ENCODE measurements at places on chromosomes 2 and 18.
A peak's percentile ranks its signal among the peaks of the same experiment; 100 is the strongest.

GRCh38 chr2:26178746-26179436 is 6.0 kb downstream of the GAREM2 start:
- DNase-seq, result peak; percentile 17

GRCh38 chr2:61016392-61017002 is 1.0 kb upstream of the PEX13 start:
- peak; percentile 63 for DNase-seq

GRCh38 chr18:7224198-7224597 is 6.7 kb upstream of the LRRC30 start:
- no peak for DNase-seq

DNA sequence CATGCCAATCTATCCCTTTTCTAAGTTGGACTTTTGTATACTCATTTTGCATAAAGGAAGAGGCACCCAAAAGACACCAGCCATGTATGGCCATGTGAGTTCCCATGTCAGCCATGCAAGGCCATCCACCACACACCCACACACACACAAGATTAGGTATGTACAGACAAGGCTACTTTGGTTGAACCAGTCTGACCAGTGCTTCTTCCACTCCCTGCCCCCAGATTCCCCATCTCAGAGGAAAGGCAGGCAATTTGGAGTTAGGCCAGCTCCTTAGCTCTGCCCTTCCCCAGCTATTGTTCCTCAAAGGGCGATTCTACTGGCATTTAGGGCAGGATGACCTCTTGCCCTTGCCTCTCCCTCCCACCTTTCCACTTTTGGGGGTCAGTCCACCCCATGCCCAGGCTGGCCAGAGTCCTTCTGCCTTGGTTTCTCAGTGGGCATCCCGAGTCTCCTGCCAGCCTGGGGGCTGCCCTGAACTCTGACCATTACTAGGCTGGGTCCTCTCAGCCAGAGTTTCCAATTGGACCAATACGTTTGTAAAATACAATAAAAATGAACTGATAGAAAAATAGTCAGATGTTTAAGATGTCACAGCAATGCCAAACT is 101.1 kb downstream of the ZBTB7C start:
- DNase-seq, result peak; percentile 86

GRCh38 chr18:45940724-45941123 is 26.4 kb downstream of the EPG5 start:
- no peak for DNase-seq

- DNase-seq, result no peak
These were observed 166.1 kb downstream of the SMAD7 start for GRCh38 chr18:48784656-48785055.

DNA sequence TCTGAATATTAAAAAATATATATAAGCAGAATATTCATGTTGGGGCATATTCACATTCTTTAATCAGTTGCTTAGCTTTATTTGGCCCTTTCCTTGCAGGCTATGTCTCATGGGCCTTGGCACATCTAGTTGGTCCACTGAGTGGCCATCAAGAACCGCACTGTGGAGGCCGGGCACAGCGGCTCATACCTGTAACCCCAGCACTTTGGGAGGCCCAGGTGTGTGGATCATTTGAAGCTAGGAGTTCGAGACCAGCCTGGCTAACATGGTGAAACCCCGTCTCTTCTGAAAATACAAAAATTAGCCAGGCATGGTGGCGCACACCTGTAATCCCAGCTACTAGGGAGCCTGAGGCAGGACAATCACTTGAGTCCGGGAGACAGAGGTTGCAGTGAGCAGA is 127.6 kb upstream of the TANK start:
- DNase-seq, result no peak

DNA sequence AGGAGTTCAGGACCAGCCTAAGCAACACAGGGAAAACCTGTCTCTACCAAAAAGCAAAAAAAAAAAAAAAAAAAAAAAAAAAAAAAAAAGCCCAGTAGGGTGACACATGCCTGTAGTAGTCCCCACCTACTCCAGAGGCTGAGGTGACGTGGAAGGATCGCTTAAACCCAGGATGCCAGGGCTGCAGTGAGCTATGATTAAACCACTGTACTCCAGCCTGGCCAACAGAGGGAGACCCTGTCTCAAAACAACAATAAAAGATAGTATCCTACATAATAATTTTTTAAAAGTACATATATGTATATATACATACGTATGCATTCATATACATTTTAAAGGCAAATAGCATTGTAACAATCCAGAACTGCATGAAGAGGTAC is 51.7 kb downstream of the SOS1 start:
- DNase-seq, result no peak

GRCh38 chr2:15293262-15293937 is 267.7 kb downstream of the NBAS start:
- DNase-seq, result no peak

GRCh38 chr2:230575642-230576324 is 136.9 kb upstream of the CAB39 start:
- peak; percentile 29 for DNase-seq

DNA sequence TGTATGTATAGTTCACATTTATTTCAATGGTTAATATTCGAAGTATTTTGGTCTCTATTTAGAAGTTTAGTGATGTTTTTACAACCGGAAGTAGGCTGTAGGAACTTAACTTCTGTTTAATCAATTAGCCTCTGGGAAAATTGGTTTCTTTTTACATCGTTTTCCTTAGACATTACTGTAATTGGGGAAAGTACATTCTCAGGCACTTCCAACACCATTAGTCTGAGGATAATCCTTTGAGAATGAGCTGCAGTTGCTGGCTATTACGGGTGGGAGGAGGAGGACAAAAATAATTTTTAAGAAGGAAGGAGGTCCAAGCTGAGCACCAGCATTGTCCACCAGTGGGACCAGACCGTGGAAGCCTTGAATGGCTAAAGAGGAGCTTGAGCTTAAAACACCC is 70.4 kb upstream of the ST3GAL5 start:
- DNase-seq, result no peak

- DNase-seq, result no peak
These were observed 199.8 kb upstream of the HDAC4 start for GRCh38 chr2:239600650-239601049.

DNA sequence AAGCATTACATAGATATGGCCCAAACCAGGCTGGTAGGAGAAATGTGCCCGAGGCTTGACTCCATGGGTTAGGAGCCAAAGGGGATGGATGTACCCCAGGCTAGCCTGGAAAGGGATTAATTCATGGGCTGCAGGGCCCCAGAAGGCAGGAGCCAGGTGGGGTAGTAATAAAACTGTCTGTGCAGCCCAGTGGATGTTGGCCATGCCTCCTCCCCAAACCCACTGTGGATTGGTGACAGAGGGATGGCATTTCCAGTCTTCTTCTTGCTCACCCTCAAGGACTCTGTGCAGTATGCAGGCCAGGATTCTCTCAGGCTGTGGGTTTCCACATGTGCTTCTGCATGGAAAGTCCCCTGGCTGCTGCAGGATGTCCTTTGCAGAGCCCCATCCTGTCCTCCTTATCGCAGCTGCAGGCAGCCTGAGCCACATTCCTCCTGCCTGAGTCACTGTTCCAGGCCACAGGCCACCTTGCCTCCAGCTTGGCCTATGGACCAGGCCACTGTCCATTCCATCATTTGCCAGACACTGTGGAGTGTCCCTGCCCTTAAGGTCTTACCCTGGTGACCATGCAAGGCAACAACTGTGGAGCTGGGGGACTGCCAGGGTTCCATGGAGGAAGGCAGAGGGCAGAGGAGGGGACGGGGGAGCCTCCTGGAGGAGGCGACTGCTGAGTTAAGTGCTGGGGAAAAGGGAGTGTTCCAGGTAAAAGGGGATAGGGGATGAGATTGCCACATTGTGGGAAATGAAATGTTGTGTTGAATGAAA is 38.9 kb downstream of the INO80C start:
- DNase-seq, result peak; percentile 71

GRCh38 chr2:100404411-100404810 is 13.1 kb downstream of the CHST10 start:
- no peak for DNase-seq

DNA sequence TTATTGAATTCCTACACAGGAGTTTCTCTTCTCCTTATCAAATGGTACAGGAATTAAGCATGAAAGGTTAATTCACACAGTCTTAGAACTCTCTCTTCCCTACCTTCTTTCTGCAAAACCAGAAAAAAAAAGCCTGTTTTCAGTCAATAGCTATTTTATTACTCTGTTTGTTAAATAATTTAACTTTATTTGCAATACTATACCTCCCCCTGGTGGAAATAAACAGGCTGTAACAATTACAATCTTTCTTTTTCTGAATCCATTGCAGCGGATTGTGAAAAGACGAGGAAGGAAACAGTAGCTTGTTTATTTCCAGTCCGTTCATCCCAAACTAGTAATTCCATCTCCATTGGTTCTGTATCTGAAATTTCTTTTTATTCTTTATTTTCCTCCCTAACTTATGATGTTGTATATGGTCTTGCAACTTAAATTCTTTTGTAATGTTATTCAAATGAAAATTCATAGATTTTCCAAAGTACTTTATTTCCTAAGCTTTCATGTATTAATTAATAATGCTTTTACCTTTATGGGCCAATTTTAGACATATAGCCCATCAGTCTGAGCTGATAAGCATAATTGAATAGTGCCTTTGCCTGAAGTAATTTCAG is 165.2 kb downstream of the SH3BP4 start:
- peak; percentile 46 for DNase-seq

DNA sequence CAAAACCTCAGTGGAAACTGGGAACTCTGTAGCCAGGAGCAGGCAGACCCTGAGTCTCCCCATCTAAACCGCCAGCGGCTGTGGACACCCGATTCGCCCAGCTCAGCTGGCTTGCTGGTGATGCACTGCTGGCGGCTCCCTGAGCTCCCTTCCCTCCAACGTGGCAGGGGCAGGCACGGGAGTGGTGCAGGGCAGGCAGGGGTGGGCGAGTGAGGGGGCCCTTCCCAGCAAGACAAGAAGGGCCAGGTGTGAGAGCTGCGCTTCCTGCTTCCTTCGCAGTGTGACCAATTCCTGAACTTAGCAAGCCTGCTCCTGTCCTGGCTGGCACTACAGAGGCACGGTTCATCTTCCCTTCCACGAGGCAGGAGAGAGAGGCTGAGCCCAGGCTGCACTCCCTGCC is 12.3 kb upstream of the SEMA4C start:
- no peak for DNase-seq

GRCh38 chr18:27996801-27997272 is 180.1 kb downstream of the CDH2 start:
- DNase-seq, result no peak

GRCh38 chr2:225998653-225999052 is 599.1 kb downstream of the NYAP2 start:
- no peak for DNase-seq

- no peak for DNase-seq
These were observed 37.4 kb downstream of the KLHL29 start for GRCh38 chr2:23422089-23423061.

DNA sequence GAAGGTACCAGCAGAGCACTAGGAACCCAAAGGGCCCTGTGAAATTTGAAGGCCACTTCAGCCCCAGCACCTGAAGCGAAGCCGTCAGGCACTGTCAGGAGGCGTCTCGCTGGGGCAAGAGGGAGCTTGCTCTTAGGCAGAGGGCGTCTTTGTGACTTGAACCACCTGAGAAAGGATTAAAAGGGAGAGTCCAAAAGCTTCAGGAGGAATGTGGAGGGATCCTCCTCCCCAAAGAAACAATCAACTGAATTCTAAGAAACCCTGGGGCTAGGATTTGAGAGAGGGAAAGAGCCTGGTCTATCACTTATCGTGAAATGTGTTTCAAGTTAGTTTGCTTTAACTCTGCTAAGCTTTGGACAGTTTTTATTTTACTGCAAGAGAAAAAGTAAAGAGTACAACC is 324.9 kb upstream of the SOX11 start:
- no peak for DNase-seq

GRCh38 chr2:1081451-1082225 is 131.0 kb downstream of the SNTG2 start:
- DNase-seq, result no peak

- no peak for DNase-seq
These were observed 27.2 kb downstream of the SCYGR8 start for GRCh38 chr2:227772932-227773331.

DNA sequence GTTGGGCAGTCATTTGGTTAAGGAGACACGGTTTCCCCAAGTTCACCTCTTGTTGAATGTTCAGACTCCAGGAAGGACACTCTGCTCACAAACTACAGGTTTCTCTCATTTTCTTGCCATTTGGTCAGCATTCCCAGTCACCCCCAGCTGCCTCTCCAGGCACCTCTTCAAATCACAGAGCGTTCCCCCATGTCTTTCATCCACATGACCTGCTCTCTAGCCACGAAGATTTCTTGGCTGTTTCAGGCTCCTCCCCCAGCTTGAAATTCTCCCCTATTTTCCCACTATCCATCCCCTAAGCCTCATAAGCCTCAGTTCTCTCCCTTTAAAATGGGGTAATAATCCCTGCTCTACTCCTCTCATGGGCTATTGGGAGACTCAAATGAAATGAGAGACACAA is 89.1 kb upstream of the RTN4 start:
- DNase-seq, result no peak

DNA sequence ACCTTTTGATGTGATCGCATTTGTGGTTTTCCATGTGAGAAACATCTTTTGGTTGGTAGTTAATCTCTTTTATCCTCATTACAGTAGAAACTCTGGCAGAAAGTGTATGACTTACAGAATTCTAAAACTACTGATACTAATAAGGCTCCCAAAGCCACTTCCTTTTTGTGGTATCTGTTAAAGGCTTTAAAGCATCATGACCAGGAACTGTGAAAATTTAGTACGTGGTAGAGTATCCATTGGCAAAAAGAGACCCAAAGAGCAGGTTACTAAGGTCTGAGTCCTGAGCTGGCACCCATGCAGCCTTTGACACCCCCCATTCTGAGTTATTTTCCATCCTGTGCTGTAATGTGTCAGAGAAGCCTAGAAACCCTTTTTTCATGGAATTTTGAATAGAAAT is 94.5 kb downstream of the DPP4 start:
- DNase-seq, result no peak

- no peak for DNase-seq
These were observed 440.4 kb downstream of the CCDC85A start for GRCh38 chr2:56624181-56624580.

DNA sequence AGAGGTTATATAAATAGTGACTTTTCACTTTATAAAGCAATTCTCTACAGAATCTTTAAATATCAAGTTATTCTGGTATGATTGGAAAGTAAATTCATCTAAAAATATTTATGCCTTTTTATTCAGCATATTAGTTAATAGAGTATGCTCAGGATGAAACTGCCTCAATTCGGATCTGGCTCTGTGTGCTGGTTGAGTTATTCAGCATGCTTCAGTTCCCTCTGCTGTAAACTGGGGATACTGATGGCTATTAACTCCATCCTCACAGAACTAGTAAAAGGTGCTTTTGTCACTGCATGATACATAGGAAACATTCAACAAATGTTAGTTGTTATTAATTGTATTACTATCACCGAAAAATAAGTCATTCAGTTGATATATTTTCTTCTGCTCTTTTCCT is 250.3 kb downstream of the NRXN1 start:
- no peak for DNase-seq

DNA sequence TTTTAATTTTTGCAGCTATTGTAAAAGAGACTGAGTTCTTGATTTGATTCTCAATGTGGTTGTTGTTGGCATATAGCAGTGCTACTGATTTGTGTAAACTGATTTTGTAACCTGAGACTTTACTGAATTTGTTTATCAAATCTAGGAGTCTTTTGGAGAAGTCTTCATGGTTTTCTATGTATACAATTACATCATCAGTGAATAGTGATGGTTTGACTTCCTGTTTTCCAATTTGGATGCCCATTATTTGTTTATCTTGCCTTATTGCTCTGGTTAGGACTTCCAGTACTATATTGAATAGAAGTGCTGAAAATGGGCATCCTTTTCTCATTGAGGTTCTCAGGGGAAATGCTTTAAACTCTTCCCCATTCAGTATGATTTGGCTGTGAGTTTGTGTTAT is 99.7 kb downstream of the GULP1 start:
- DNase-seq, result no peak

- no peak for DNase-seq
These were observed 94.6 kb downstream of the LCLAT1 start for GRCh38 chr2:30541680-30542079.

Data from HT-29 (cell line).